Ovary (tissue), 10 donors: ENCODE measurements at places on chromosomes 7 and 10.

GRCh38 chr10:26491276-26491675, 53.1 kb downstream of the APBB1IP start:
- no peak for DNase-seq

GRCh38 chr7:22683379-22683778, 43.6 kb upstream of the IL6 start:
- DNase-seq = no peak

- DNase-seq = no peak
These were observed 307.2 kb downstream of the ACTR3B start for GRCh38 chr7:153066711-153067110.

DNA sequence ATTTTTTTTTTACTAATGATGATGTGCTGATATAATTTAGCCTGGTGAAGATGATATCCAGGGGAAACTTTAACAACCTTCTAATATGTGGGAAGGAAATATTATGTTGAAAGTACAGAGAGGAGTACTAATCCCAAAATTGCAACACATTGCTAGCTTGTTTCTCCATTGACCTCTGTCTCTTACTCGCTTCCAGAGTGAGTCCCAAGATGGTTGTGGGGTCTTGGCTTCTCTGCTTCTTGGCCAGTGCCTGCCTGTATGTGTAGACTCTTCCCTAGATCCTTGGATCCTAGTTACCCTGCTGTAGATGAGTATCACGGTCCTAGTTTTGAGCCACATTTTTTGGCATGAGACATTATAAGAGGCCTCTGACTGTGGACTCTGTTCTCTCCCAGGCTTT, 17.5 kb downstream of the BMPER start:
- DNase-seq = no peak
